Activated T-cell treated with anti-CD3 and anti-CD28 coated beads for 1 hour (primary cell): ENCODE measurements at places on chromosomes 11 and 22.

DNA sequence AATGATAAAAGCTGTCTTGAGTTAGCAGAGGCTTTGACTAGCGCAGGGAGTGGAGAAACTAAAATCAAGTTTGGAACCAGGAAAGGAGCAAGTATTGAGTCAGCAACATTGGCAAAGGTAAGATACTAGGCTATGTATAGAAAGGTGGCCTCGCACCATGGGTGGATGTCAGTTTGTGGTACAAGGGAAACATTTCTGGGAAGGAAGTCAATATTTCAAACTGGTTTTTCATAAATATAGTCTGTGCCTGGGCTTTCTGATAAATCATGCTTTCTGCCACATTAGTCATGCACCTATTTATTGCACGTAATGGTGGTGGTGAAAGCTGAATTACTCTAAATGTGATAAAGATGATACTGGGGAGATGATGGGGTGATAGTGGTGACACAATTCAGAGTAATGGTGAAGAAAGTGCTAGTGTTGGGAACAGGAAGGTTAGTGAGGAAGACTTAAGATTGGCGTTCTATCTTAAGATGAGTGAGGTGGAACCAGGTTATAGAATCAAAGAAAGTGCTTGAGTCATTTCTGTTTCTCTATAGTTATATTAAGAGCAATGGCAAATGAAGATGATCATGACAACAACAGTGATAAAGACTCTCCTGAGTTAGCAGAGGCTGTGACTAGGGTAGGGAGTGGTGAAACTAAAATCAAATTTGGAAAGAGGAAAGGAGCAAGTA, 729.0 kb downstream of the FAM181B start:
- no peak for DNase-seq

- DNase-seq: no peak
Observed at GRCh38 chr11:80255021-80255420, 814.2 kb upstream of the TENM4 start.

- DNase-seq: no peak
Observed at GRCh38 chr22:20744456-20744855, 29.5 kb upstream of the SERPIND1 start.

- no peak for DNase-seq
Observed at GRCh38 chr11:80109031-80109430, 668.2 kb upstream of the TENM4 start.

DNA sequence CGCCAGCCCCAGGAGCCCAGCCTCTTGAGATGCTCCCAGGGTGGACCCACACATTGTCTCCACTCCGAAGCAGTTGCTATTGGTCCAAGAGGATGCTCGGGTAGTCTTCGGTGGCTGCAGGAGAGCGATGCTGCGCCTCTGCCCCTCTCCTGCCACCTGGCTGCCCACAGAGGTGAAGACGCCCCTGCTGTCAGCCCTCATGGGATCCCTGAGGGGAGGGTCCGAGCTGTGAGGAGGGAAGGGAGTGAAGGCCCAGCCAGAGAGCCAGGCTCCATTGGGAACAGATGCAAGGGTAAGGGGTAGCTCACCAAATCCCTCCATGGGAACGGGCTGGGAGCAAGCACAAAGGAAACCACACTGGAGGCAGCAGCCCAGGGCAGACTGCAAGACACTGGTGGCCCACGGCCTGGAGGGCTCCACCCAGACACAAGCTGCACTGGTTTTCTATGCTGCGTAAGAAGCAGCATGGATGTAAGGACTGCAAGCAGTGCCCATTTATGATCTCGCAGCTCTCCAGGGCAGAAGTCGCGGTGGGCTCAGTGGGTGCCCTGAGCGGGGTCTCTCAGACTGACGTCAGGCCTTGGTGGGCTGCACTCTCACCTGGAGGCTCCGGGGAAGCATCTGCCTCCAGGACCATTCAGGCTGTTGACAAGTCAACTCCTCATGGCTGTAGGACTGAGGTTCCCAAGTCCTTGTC, 15.7 kb downstream of the TSPAN32 start:
- DNase-seq: no peak

- DNase-seq: no peak
Observed at GRCh38 chr11:63919267-63920125, 2.5 kb upstream of the RCOR2 start.

DNA sequence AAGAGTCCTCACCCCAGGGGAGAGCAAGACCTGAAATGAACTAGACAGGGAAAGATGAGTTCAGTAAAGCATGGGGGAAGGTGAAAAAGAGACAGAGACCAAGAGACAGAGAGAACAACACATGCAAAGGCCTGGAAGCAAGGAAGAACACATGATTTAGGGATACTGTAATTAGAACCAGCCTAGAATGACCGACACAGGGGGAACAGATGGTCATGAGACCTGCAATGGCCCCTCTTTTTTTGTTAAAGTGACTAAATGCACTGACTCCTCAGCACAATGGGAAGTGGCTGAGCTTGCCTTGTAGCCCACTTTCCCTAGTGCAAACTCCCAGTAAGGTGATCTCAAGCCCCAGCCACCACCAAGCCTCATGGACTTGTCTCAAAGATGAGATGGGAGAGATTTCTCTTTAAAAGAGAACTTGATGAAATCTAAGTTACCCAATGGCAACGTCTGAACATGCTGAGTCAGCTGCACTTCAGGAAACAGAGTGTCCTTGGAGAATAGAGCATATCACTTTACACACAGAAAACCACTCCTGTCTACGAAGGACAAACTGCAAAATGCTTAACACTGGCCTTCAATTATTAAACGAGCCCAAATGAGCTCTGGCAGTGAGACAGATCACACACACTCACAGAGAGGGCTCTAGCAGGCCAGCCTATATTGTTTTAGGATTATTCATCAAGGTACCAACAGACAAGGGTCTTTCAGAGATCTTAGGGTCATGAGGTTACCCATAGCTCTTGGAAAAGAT, 91.0 kb downstream of the SERGEF start:
- no peak for DNase-seq

GRCh38 chr22:20450551-20450906, 12.9 kb upstream of the SCARF2 start:
- DNase-seq: no peak

DNA sequence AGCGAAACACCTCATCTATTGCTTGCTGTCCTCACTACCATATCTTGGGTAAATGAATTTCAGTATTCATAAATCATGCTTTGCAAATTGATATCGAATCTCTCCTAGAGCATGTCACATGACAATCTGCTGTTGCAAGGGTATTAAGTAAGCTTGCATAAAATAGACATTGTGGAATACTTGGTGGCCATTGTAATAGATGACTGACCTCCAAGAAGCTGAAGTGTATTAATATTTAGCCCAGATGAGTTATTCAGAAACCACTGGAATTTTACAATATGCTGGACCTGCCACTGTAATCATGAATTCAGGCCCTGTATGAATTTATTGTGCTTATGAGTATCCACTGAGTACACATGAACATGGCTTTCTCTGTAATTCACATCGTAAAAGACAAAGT, 289.7 kb upstream of the ARHGAP42 start:
- DNase-seq: no peak

GRCh38 chr11:44327730-44328129, 17.8 kb upstream of the ALX4 start:
- DNase-seq: no peak

GRCh38 chr11:12222055-12222792, 111.8 kb downstream of the MICAL2 start:
- no peak for DNase-seq

DNA sequence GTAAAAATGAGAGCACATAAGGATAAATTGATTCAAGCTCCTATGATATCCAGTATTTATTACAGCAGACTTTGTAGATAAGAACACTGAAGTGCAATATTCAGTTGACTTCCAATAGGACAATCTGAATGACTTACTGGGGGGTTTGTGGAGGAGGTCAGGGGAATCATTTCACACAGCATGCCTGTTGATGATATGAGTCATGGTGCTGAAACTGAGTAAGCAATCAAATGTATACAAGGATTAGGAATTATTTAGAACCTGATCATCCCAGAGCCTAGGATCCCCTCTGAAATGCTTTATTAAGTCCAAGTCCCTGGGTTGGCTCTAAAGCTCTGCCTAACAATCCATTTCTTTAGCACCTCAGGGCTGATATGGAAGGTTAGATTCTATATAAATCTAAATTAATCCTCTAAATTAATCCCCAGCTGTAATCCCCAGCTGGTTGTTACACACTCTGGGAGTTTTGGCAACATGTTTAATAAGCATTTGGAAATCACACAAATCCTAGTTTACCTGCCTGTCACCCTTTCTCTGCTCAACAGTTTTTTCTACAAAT, 326.4 kb downstream of the GUCY1A2 start:
- DNase-seq: no peak

DNA sequence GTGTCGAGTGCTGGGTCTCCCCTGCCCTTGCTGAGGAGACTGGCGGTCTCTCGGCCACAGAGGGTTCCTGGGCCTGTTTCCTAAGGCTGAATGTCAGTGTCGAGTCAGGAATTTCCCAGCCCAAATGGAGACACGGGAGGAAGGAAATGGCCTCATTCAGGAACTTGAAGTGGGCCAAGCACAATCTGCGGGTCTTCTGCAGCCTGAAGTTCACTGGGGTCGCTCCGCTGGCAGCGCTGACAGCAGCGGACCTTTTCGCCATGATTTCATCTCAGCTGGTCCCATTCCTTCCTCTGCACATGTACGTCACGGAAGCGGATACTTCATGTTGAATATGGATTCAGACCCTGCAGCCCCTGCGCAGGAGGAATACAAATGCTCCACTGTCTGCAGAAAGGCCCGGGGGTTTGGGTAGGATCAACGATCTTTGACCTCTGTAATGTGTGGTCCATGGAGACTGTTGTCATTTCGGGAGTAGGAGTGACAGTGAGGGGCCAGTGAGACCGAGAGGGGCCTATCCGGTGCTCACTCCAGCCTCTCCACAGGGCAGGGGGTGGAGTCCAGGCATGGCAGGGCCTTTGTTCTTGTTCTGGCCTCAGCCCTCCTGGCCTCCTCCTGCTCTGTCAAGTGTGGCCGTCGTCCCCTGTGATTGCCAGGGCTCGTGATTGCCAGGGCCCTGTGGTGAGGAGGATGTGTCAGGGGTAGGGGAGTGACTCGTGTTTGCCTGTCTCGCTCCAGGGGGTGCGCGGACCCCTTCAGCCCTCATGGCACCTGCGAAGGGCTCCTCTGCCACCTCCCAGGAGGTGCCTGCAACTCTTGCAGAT, 402.3 kb downstream of the TBC1D22A start:
- no peak for DNase-seq

DNA sequence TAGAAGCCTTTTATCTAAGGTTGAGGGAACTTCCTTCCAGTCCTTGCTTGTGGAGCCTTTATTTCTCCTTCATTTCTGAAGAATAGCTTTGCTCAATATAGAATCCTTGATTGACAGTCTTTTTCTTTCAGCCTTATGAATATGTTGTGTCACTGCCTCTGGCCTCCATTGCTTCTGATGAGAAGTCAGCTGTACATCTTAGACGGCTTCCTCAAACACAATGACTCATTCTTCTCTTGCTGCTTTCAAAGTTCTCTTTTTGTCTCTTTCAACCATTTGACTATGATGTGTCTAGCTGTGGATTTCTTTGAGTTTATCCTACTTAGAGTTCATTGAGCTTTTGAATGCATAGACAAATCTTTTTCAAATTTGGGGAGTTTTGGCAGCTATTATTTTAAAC, 893.2 kb downstream of the BRD1 start:
- DNase-seq: no peak

- DNase-seq: no peak
Observed at GRCh38 chr11:128688896-128689546, 4.9 kb upstream of the FLI1 start.

DNA sequence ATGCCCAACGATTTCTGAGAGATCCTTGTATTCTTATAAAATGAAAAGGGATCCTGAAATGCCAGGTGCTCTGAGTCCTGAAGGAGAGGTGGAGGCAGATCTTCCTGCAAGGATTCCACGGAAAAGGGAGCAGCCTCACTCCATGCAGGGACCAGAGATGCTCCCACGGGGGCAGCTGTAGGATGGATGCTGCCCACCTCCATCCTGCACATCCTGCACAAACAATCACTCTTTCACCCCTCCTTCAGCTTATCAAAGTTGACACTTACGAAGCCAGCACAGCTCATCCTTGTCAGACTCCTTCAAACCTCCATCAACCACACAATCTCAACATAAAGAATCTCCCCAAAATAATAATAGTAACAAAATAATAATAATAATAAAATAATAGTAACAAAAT, 119.1 kb downstream of the GGTLC2 start:
- no peak for DNase-seq

DNA sequence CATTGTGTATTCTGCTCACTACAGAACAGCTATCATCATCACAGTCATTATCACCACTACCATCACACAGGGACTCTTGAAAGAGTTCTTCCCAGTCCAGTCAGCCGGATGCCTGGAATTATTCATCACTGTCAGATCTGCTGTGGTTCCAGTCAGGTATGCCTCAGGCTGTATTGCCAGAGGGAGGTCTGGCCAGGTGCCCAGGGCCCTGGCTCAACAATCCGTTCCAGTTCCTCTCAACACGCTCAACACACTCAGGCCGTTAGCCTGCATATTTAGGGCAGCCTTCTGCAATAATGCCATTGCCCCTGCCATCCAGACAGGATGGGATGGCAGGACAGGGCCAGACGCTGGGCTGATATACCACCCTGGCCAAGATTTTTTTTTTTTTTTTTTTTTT, 28.6 kb upstream of the RASL10A start:
- DNase-seq: no peak

DNA sequence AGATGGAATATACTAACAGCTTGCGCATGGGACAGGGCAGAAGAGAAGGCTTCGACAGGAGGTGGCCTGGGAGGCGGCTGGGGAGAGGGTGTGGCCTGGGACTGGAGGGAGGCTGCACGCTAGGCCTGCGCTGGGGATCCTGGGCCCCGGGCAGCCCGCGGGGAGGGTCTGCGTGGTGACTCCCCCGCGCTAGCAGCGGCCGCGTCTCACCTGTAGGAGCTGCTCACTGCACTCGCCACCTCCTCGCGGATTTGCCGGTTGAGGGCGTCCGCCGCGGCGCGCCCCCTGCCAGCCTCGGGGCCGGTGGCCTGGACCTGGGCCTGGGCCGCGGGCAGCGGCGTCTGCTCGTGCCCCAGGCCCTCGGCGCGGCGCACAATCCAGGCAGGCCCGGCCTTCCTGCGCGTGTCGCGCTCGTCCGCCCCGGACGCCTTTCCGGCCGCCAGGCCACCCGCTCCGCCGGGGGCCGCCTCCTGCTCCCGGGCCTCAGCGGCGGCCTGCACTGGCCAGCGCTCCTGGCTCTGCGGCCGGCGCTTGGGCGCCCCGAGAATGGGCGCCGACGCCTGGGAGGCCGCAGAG, 1.5 kb downstream of the MAP6 start:
- no peak for DNase-seq

DNA sequence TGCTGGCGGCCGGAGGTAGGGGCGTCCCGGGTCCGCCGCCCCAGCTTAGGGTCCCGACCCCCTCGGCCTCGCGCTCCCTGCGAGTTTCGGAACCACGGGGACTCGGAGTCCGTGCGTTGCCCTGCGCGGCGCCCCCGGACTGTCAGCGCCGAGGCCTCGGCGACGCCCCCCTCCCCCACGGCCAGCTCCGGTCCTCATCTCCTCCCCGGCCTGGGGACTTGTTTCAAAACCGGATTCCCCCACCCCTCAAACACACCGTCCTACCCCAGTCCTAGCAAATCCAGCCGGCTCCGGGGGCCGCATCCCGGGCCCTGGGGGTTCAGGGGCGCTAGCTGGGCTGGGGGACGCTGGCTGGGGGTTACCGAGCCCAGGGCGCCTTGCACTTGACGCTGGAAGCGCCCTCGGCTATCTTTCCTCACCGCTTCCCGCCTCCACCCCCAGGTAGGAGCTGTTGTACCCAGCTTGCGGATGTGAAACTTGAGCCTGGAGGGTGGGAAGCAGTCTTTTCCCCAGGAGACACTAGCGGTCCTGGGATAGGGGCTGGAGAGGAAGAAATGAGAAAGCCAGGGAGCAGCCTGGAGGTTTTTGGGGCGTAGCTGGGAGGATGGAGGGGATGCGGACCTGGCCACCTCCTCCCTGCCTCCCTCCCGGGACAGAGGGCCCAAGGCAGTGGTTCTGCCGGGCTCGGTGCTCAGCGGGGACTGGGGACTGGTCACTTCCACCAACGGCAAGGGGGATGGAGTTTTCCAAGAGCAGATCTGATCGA, 550 bp downstream of the FBLN1 start:
- no peak for DNase-seq
